ENCODE measurements at places on chromosomes 7 and 10.

- no peaks in the 10 kb centered on the region for H3K36me3 ChIP-seq
- H3K4me3 ChIP-seq, result peak overlapping the region; percentile 28
- no peak for DNase-seq
- H3K4me1 ChIP-seq, result no peaks in the 10 kb centered on the region
Measured at GRCh38 chr7:12111422-12112405, 99.4 kb upstream of the TMEM106B start.

DNA sequence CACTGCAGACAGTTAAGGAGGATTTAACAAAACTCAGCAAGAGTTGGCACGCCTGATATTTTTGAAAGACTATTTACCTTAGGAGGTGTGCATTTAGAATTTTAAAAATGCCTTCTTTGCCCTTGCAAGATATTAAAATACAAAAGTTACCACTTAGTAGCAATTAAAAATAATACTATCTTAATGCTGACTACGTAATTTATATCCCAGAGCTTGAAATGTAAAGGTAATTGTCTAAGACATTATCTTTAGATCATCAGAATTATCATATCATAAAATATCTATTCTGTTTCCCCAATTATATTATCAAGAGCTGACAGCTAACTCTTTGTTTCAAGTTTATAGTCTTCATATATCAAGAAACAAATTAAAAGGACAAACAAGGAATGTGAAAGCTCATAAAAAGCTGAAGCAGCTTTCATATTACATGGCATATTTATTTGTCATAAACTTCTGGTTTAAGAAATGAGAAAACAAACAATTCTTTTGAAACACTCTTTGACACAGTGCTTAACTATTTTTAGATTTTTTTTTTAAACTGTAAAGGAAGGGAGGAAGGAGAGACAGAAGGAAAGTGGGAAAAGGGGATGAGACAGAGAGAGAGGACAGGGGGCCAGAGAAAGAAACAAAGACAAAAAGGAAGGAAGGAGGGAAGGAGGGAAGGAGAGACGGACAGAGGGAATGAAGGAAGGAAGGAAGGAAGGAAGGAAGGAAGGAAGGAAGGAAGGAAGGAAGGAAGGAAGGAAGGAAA lies 73.5 kb downstream of the RTKN2 start:
- no peak overlapping the region for H3K27ac ChIP-seq
- no peaks in the 10 kb centered on the region for H3K4me1 ChIP-seq
- H3K4me3 ChIP-seq, result no peak overlapping the region
- DNase-seq, result no peak

GRCh38 chr10:32877915-32878314 lies 80.1 kb downstream of the ITGB1 start:
- no peak for DNase-seq
- H3K27ac ChIP-seq, result no peak overlapping the region
- H3K27me3 ChIP-seq, result no peaks in the 10 kb centered on the region
- H3K4me1 ChIP-seq, result no peaks in the 10 kb centered on the region

GRCh38 chr7:50335230-50335794 lies 30.8 kb downstream of the IKZF1 start:
- no peaks in the 10 kb centered on the region for H3K36me3 ChIP-seq
- H3K4me1 ChIP-seq, result peaks cover 90% of the 10 kb centered on the region
- no peaks in the 10 kb centered on the region for H3K27me3 ChIP-seq

DNA sequence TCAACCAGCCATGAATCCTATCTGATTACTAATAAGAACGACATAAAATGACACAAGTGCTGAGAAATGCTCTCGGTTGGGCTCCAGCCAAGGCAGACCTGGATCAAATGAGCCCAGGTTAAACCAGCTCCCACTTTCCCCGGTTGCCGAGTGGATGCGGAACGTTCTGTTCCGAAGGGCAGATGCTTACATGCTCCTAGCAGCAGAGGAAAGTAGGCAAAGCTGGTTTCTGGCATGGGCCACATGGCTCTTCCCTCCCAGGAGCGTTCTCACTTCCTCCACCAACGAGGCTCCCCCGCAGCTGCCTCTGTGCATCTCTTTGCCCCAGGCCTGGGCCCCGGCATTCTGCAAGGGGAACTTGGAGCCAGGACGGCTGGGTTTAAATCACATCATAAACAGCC lies 61.8 kb upstream of the SDK1 start:
- H3K27ac ChIP-seq, result no peak overlapping the region
- no peak overlapping the region for H3K4me3 ChIP-seq
- no peak for DNase-seq
- no peaks in the 10 kb centered on the region for H3K36me3 ChIP-seq
- H3K4me1 ChIP-seq, result no peaks in the 10 kb centered on the region
- H3K27me3 ChIP-seq, result no peaks in the 10 kb centered on the region

- DNase-seq, result no peak
- no peaks in the 10 kb centered on the region for H3K27me3 ChIP-seq
- H3K27ac ChIP-seq, result no peak overlapping the region
- H3K4me1 ChIP-seq, result peaks cover 2% of the 10 kb centered on the region
Measured at GRCh38 chr7:16260236-16260728, 161.1 kb downstream of the CRPPA start.

GRCh38 chr7:95601316-95601715 lies 5.0 kb upstream of the PDK4 start:
- no peaks in the 10 kb centered on the region for H3K27me3 ChIP-seq
- H3K4me1 ChIP-seq, result no peaks in the 10 kb centered on the region
- no peak for DNase-seq
- no peak overlapping the region for H3K27ac ChIP-seq

GRCh38 chr10:24901686-24902399 lies 50.6 kb downstream of the PRTFDC1 start:
- peaks cover 8% of the 10 kb centered on the region for H3K4me1 ChIP-seq
- H3K27ac ChIP-seq, result no peak overlapping the region
- no peaks in the 10 kb centered on the region for H3K27me3 ChIP-seq
- H3K36me3 ChIP-seq, result no peaks in the 10 kb centered on the region
- H3K4me3 ChIP-seq, result no peak overlapping the region

DNA sequence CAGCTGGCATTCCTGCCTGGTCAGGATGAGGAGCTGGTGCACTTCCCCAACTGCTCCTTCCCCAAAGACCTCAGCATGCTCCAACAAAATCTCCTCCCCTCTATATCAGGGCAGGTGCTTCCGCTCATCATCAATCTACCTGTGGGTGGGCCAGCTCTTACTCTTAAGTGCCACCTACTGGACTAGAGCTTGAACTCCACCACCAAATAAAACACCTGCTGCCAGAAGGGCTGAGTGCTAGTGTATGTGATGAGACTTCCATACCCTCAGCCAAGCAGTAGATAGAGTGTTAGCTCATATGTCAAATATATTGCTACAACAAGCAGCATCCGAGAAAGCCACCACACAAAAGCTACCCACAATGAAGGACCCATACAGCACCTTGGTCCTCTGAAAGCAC lies 264.3 kb downstream of the RNLS start:
- no peak overlapping the region for H3K27ac ChIP-seq
- no peak overlapping the region for H3K4me3 ChIP-seq
- no peaks in the 10 kb centered on the region for H3K4me1 ChIP-seq

GRCh38 chr7:38232502-38233366 lies 40.7 kb downstream of the TARP start:
- H3K36me3 ChIP-seq, result peaks cover 5% of the 10 kb centered on the region
- peak; percentile 73 for DNase-seq
- peaks cover 9% of the 10 kb centered on the region for H3K4me1 ChIP-seq
- H3K27me3 ChIP-seq, result no peaks in the 10 kb centered on the region

DNA sequence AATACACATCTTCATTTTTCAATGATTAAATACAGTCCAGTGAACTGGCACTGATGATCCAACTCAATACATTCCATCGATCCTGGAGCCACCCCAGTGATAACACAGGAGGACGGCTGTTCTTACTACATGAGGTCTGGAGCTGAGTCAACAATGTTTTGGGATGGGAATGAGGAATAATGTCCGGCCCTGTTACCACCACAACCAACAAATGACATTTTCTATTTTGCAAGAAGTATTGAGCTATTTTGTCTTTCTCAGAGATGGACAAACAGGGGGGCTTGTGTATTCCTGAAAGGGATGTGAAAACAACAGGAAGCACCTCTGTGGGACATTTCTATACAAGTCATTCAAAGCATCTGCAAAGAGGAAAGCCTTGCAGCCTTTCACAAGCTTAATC lies 249.2 kb downstream of the PARD3 start:
- DNase-seq, result no peak
- H3K4me1 ChIP-seq, result no peaks in the 10 kb centered on the region
- no peak overlapping the region for H3K27ac ChIP-seq
- no peak overlapping the region for H3K4me3 ChIP-seq
- H3K27me3 ChIP-seq, result no peaks in the 10 kb centered on the region

DNA sequence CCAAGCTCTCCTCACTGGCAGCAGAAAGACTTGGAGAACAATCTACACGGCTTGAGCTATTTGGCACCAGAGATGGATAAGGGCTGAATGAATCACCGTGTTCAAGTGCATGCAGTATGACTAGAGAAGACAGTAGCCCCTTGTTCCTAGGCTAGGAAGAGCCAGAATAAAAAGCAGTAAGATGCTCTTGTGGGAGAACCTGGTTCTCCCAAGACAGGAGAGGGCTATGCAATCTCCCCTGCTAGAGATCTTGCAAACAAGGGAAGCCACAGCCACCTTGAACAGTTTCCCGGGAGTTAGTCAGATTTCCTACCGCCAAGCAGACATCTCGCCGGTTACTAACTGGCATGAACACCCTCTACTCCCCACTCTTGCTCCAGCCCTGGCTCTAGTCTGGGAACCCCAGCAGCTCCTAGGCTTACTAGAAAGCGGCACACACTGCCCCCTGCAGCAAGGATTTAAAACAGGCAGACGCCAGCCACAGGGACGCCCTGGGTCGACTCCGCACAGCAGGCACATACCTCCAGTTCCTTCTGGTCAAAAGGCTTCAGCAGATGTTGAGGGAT lies 107.3 kb downstream of the SMURF1 start:
- no peaks in the 10 kb centered on the region for H3K27me3 ChIP-seq
- H3K27ac ChIP-seq, result no peak overlapping the region
- DNase-seq, result no peak

GRCh38 chr7:32093415-32094408 lies 23.5 kb upstream of the PDE1C start:
- H3K36me3 ChIP-seq, result no peaks in the 10 kb centered on the region
- DNase-seq, result no peak
- no peaks in the 10 kb centered on the region for H3K4me1 ChIP-seq

GRCh38 chr7:109836016-109836415 lies 1254.9 kb upstream of the LRRN3 start:
- no peak overlapping the region for H3K27ac ChIP-seq
- no peak overlapping the region for H3K4me3 ChIP-seq
- DNase-seq, result no peak
- no peaks in the 10 kb centered on the region for H3K27me3 ChIP-seq

DNA sequence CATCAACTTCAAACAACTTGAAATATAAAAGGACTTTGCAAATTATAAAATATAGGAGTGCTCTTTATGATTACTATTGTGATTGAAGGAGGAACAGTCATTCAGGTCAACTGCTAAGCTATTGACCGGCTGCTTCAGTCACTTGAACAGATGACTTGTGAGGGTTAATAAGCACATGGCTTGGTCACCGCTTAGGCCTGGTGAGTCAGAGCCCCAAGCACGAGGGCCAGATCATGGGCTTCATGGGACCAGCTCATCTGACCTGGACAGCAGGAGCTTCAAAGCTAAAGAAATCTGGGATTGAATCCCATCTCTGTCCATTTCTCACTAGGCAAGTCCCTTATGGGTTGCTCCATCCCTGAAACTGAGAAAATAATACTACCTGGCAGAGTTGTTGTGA lies 60.4 kb upstream of the ADO start:
- no peak overlapping the region for H3K4me3 ChIP-seq
- DNase-seq, result no peak
- H3K4me1 ChIP-seq, result peaks cover 2% of the 10 kb centered on the region
- no peaks in the 10 kb centered on the region for H3K36me3 ChIP-seq

GRCh38 chr10:110601581-110601980 lies 34.1 kb downstream of the SMC3 start:
- no peaks in the 10 kb centered on the region for H3K36me3 ChIP-seq
- no peaks in the 10 kb centered on the region for H3K4me1 ChIP-seq
- H3K27ac ChIP-seq, result no peak overlapping the region
- no peak for DNase-seq
- H3K4me3 ChIP-seq, result no peak overlapping the region

GRCh38 chr7:93977211-93977950 lies 26.8 kb downstream of the BET1 start:
- DNase-seq, result no peak
- H3K27me3 ChIP-seq, result no peaks in the 10 kb centered on the region
- no peaks in the 10 kb centered on the region for H3K4me1 ChIP-seq

DNA sequence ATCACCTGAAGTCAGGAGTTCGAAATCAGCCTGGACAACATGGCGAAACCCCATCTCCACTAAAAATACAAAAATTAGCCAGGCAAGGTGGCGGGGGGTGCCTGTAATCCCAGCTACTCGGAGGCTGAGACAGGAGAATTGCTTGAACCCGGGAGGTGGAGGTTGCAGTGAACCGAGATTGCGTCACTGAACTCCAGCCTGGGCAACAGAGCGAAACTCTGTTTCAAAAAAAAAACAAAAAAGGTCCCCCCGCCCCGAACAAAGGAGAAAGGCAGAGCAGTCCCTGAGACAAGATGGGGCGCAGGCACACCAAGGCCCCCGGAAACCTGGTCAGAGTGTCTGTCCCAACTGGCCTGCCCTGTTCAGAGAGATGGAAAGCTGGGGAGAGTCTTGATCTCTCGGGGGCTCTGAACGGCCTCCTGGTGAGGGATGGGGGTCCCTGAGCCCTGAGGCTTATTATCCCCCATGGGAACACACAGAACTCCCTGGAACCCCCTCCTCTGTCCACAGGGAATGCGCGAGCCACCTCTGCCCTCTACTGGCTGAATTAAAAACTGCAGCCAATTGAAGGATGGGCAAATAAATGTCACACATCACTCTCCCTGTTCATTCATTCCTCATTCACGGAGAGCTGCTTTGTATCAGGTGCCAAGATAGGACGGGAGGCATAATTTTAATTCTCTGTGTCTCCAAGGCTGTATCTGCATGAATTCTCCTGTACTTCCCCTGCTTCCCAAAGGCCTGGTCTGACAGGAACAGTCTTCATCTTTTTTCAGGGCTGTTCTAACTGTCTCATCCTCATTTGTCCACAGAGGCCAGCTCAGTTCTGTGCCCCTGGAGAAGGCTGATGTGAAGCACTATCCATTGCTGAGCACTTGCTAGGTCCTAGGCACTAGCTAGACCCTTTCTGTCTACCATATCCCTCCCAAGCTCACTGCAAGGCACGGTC lies 28.9 kb downstream of the MAT1A start:
- no peak overlapping the region for H3K4me3 ChIP-seq
- peak; percentile 14 for DNase-seq
- H3K4me1 ChIP-seq, result no peaks in the 10 kb centered on the region
- H3K36me3 ChIP-seq, result no peaks in the 10 kb centered on the region
- H3K27me3 ChIP-seq, result peaks cover 11% of the 10 kb centered on the region

GRCh38 chr10:117350909-117351308 lies 24.3 kb downstream of the PDZD8 start:
- no peak overlapping the region for H3K27ac ChIP-seq
- no peaks in the 10 kb centered on the region for H3K27me3 ChIP-seq
- H3K36me3 ChIP-seq, result no peaks in the 10 kb centered on the region
- H3K4me3 ChIP-seq, result no peak overlapping the region

Data from T-cell (primary cell).